ENCODE measurements at places on chromosomes 7 and 10. TPM values are rescaled to one million over a fixed set of nuclear protein-coding genes. Genes with fewer than 3 reads are reported as not detected.

DNA sequence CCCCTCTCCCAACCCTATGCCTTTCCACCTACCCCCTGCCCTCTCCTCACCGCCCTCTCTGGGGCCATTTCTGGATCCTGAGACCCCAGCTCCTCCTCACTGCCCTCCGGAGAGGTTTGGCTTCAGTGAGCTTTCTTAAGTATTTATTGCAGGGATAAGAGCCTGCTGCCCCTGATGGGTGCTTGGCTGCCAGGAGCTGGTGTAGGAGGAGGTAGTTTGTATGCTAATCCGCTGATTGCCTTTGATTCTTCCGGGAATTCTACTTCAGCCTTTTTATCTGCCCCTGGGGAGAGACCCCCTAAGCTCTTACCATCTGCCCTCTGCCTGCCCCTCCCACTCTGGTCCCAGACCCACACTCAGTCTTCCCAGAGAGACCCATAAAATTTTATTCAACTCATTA is 263.5 kb upstream of the PODXL start:
- H3K36me3 ChIP-seq: no peaks in the 10 kb centered on the region
- H3K4me1 ChIP-seq: no peaks in the 10 kb centered on the region
- no peak for DNase-seq
- no peak overlapping the region for H3K27ac ChIP-seq
- no peak overlapping the region for H3K4me3 ChIP-seq

DNA sequence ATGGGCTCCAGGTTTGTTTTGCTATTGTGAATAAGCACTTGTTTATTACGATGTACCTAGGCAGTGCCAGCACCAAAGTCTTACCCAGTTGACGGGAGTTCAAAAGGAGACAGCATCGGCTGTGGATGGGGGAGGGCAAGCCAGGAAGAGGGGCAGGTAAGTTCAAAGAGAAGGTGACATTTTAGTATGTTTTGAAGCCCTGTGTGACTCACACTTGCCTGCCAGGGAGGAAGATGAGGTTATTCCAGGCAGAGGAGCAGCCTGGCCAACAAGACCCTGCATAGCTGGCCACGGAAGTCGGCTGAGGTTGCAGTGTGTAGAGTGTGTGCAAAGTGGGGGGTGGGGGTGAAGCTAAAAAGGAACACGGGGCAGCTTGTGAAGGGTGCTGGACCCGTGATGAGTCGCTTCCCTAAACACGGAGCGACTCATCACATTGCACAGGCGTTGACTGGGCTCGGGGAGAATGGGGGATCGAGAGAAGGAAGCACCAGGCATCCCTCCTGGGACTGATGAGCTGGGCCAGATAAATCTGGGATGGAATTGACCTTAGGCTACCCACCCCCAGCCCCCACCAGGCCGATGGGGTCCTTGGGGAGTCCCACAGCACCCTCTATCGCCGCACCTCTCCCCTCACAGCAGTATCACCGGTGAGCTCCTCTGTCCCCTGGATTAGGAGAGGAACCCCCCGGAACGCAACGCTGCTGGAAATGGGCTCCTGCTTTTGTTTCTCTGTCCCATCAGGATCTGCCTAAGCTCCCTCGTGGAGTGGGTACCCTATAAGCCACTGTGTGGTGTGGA is 97.9 kb upstream of the IKZF1 start:
- no peaks in the 10 kb centered on the region for H3K36me3 ChIP-seq
- peak overlapping the region; percentile 89 for H3K4me3 ChIP-seq
- H3K4me1 ChIP-seq: peaks cover 65% of the 10 kb centered on the region
- H3K27ac ChIP-seq: peak overlapping the region; percentile 96

GRCh38 chr7:2719007-2719406 is 31.0 kb downstream of the AMZ1 start:
- DNase-seq: peak; percentile 38
- H3K27ac ChIP-seq: peak overlapping the region; percentile 87
- H3K27me3 ChIP-seq: no peaks in the 10 kb centered on the region
- H3K36me3 ChIP-seq: no peaks in the 10 kb centered on the region
- no peak overlapping the region for H3K4me3 ChIP-seq

The COL13A1 gene
- not detected for total RNA-seq

The RNLS gene
- total RNA-seq: 4.6 TPM

Data from T-helper 17 cell (primary cell).